NCI-H2081 treated with DMSO at 0.1 percent for 48 hours (cell line): ENCODE measurements at places on chromosomes 2 and 18.

DNA sequence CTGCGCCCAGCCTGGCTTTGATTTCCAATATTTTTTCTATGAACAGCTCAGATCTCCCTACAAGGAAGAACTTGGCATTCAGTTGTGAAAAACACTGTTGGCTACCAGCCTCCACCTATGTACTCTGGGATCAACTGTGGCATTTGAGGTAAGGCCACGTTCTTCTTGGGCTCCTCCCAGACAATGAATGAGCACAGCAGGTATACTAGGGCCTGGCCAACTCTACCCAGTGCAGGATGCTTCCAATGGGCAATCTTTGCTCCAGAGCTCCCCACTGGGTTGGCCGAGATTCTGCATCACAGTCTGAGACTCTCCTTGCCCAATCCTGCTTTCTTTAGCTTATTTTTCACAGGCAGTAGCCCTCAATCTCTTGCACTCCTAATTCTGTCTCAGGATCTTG is 75.9 kb downstream of the TMEM131 start:
- no peak for DNase-seq

- no peak for DNase-seq
Measured at GRCh38 chr2:181685150-181685688, 4.9 kb upstream of the NEUROD1 start.

GRCh38 chr2:38406597-38407110 is 29.6 kb upstream of the ATL2 start:
- no peak for DNase-seq

DNA sequence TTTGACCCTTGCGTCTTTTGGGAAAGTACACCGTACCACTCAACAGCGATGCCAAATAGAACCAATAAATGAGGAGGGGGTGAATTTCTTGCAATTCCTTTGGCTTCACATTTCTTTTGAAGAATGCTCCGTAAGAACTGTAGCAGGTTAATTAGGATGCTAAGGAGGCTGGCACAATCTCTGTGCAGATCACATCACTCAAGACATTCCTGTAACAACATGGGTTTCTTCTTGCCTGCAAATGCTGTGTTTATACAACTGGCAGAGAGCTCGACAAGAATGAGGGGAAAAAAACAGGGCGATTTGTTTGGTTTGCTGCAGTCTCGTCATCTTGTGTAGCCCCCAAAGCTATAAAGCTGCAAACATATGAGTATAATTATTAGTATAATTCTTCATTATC is 424.8 kb upstream of the DCC start:
- no peak for DNase-seq
